T-helper 17 cell (primary cell): ENCODE measurements at places on chromosomes 2 and 18.

DNA sequence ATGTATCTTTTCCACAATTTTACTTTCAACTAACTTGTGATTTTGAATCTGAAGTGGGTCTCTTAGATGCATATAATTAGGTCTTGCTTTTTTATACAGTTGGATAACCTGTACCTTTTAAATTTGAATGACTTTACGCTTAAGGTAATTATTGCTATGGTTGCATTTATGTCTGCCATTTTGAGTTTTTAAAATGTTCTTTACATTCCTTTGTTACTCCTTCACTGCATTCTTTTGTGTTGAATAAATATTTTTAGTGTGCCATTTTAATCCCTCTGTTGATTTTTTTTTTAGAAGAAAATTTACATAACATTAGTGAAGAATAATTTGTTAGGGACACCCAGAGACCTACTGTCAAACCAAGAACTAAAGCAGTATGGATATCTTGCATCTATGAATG lies 65.3 kb downstream of the BIRC6 start:
- DNase-seq = no peak

- DNase-seq = no peak
Observed at GRCh38 chr2:175688243-175688642, 313.8 kb downstream of the LNPK start.

DNA sequence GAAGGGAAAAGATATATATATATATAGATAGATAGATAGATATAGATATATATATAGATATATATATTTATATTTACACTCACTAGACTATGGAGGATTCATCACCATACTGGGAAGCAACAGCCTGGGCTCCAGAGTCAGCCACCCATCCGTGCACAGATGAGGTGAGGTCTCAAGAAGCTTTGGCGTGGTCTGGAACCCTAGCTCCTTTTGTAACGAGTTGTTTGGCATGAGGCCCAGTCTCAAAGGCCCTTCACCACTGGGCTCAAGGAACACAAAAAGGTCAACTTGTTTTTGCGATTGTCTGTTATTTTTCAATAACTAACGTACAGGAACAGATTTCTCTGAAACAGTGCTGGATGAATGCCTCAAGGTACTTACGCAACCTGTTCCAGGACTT lies 448.7 kb downstream of the CMPK2 start:
- no peak for DNase-seq

DNA sequence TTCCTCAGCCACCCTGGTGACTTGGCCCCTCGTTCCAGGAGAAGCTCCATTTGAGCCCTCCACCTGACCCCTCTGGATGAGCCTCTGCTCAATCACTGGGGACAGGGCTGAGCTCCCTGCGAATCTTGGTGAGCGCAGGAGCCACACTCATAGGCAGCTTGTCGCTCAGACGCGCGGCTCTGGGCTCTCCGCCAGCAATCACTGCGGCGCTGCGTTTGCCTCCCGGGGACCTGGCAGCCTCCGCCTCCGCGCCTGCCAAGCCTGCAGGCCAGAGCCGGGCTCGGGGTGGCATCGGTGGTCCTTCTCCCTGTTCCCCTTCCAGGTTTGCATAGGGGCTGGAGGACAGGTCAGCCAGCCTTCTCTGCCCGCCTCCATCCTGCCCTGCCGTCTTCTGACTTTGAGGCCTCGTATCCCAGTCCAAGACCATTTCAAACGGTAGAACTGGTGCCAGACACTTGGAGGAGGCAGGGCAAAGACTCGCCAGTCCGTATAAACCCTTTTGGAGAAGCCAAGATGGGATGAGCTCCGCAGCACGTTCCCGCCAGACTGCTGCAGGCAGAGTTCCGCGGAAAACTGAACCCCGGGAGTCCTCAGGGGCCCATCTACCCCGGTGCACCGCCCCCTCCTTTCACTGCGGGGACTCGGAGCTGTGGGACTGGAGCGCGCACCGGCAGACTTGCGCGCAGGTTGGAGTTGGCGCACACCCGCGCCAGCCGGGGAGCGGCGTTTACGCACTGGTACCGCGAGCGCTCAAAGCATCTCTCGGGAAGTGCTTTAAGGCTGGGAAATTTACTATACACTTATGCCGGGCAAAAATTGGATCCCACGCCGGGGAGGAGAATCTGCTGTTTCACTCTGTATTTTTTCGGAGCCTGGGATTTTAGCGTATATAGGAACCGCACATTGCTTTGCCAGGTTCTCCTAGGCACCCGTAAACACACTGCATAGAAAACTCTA lies 1.1 kb upstream of the TACR1 start:
- no peak for DNase-seq

- no peak for DNase-seq
Observed at GRCh38 chr2:119218478-119219064, 5.1 kb upstream of the STEAP3 start.
